ENCODE measurements at places on chromosomes 4 and X.

DNA sequence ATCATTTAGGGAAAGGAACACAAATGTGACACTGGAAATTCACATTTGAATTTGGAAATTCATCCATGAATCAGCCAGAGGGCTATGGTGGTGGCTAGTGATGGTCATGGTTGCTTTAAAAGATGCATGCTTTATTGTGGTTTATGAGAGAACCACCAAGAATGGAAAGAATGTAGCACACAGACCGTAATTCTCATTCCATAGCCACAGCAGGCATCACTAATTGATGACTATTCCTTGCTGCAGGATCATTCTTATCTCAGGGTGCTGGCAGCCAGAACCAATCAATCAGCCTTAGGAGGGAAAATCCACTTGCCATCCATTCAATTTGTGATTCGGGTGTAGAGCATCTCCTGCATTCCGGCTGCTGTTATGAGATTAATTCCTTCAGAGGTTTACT is 115.6 kb downstream of the DHRSX start:
- DNase-seq, result no peak

GRCh38 chr4:6761649-6762615 is 20.6 kb upstream of the KIAA0232 start:
- no peak for DNase-seq

DNA sequence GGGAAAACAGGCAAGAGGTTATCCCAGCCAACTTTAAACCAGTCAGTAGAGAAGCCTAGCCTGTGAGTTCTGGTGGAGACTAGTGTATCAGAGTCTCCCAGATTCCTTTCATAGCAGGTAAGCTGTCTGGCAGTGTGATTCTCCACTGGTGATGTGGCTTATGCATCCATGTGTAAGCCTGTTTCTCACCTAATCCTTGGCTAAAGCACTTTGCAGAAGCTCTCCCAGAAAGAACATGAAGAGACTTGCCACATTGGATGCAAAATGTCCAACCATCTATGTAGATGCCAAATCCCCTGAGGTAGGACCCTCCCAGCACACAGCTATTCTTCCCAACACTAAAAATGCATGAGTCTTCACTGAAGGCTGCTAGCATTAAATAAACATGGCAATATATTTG is 111.7 kb downstream of the CHRNA9 start:
- peak; percentile 63 for DNase-seq

DNA sequence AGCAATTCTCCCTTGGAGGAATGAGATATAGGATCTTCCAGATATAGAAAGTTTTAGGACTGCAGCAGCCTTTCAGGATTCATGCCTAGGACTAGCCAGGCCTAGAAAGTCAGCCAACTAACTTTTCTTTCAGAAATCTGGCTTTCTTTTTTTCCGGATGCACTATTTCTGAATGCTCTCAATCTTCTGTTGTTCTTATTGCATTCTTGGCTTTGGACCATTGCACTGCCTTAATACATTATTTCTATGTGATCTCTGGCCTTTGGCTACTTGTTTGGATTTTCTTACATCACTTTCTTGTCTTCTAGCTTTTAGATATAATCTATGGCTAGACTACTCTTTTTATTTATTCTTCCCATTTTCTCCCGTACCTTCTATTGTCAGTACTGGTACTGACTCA is 813.1 kb upstream of the HTR2C start:
- no peak for DNase-seq

DNA sequence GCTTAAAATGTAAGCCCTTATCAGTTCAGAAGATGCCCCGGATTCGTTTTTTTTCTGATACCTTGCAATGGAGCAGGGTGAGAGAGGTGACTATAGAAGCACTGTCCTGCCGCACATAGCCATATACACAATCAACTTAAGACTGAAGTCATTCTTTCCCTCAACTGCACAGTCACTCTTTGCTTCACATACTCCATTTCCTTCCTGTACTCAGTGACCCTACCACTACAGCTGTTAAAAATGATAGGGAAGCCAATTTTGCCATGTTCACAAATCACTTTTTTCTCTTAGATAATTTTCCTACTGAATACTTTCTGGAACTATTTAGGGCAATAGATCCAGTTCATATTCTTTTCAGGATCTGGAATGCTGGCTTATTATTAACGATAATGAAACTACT is 300.0 kb downstream of the ANK2 start:
- no peak for DNase-seq

- no peak for DNase-seq
Observed at GRCh38 chr4:104263100-104263499, 231.6 kb downstream of the CXXC4 start.

- no peak for DNase-seq
Observed at GRCh38 chr4:80136270-80136669, 61.0 kb upstream of the PRDM8 start.

DNA sequence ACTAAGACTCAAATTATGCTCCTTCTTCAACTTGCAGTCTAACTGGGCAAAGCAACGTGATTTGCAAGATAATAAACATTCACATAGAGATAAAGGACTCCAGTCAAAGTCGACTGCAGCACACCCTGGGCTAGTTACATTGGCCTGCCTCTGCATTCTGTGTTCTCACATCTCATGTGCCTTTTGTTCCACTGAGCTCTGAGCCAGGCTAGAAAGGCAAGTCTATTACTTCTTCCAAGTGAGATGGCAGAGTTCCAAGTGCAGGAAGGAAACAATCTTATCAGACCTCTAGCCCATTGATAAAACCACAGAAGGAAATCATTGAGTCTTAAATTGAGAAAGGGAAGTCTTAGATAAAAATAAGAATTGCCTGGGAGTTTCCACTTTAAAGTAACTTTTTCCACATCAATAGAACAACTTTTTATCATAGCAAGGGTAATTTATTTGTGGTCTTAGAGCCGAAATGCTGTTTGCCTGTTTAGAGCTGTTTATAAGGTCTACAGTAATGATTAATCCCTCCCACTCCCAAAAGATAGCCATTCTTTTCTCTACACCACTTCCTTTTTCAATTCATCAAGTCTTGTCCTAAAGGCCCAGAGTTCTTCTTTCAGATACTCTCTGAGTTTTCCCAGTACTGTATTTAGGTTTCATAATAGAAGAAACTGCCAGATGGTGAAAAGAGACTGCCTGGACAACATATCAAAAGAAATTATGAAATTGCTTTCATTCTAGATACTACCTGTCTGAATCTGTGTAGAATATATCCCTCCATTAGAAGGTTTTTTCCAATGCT is 200.2 kb downstream of the GUCY2F start:
- DNase-seq, result no peak

GRCh38 chrX:106243376-106243775 is 75.3 kb downstream of the PWWP3B start:
- no peak for DNase-seq

DNA sequence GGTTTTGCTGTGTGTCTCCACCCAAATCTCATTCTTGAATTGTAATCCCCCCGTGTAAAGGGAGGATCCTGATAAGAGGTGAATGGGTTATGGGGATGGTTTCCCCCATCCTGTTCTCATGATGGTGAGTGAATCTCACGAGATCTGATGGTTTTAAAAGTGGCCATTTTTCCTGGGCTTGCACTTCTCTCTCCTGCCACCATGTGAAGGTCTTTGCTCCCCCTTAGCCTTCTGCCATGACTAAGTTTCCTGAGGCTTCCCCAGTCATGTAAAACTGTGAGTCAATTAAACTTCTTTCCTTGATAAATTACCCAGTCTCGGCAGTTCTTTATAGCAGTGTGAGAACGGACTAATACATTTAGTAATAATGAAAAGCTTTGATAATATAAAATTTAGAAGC is 46.9 kb downstream of the ANTXR2 start:
- no peak for DNase-seq

- no peak for DNase-seq
Observed at GRCh38 chrX:151789179-151789800, 54.7 kb downstream of the CNGA2 start.

DNA sequence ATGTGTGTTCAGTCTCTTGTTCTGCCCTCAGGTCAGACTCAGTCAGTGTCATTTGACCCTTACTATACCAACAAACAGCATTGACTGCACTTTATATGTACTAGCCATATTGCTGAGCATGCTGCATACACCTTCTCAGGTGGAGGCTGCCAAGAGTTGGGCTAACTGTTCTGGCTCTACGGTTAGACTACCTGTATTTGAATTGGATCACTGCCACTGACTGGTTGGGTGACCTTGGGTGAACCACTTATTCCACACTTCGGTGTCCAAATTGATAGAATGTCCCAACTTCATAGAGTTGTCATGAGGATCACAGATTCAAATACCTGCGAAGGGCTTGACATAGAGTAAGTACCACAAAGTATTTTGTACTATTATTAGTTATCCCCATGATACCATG is 91.2 kb upstream of the GPR50 start:
- no peak for DNase-seq

Measured in keratinocyte (primary cell).